ENCODE measurements at places on chromosomes 16 and 17.
A peak's percentile ranks its signal among the peaks of the same experiment; 100 is the strongest.

DNA sequence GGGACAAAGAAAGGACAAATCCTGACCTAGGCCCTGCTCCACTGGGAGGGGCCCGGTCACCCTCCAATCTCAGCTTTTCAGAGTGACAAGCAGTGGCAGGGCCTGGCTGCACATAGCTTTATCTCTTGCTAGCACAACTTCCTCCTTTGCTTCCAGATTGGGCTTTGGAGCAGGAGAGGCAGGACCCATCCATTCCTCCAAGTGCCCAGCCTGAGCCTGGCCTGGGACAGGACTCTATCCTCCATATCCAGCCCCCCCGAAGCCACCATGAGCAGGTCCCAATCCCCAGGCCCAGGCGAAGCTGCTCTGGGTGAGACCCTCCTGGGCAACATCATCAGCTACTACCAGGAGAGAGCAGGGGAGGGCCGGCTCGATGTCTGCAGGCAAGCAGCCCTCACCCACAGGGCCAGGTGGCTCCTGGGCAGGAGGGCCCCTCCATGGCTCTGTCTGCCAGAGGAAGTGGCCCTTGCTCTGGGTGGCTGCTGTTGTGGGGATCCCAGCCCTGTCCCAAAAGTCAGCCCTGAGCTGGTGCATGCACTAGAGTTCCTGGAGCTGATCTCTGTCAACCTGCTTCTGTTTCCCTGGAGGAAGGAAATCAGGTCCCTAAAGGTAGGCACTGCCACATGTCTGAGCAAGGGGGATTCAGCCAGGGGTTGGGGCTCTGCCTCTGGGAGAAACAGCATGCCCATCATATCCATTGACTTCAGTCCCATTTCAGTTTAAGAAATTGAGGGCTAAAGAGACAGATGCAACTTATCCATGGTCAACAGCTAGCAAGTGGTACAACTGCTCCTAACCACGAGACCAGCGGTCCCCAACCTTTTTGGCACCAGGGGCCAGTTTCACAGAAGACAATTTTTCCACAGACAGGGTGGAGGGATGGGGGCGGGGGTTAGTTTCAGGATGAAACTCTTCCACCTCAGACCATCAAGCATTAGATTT, 58.9 kb downstream of the TK2 start:
- no peak for DNase-seq

GRCh38 chr17:4500191-4500571, 1.5 kb downstream of the SPNS2 start:
- no peak for DNase-seq

- DNase-seq = no peak
These were observed 14.0 kb upstream of the COTL1 start for GRCh38 chr16:84631886-84632285.

- no peak for DNase-seq
These were observed 9.3 kb upstream of the TNFRSF17 start for GRCh38 chr16:11955713-11956123.

DNA sequence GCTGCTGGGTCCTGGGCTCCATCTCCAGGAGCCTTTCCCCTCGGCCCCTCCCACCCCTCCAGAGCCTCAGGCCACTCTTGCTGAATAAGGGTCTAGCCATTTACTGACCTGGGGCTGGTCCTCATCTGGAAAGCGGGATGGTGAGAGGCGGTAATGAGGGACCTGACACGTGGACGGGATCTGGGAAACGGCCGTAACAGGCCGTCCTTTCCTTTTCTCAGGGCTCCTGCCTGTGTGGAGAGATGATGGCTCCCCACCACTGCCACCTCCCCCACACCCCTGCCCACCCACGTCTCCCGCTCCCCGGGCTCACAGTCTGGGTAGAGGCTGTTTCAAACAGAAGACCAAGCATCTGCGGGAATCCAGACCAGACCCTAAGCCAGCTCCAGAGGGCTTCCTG, 20.6 kb upstream of the KCNJ12 start:
- no peak for DNase-seq

- DNase-seq = no peak
These were observed at the start of gene DLX3 for GRCh38 chr17:49995055-49995738. TSS of gene DLX3 (minus strand) at chr17:49995224. CDS start at chr17:49994998, 226 bp downstream.

- DNase-seq = peak; percentile 31
These were observed 12.5 kb downstream of the SAMD14 start for GRCh38 chr17:50117202-50118051.

- DNase-seq = no peak
These were observed 21.1 kb upstream of the NUP93 start for GRCh38 chr16:56708525-56709442.

- DNase-seq = no peak
These were observed 23.3 kb downstream of the TMEM100 start for GRCh38 chr17:55699181-55699860.

DNA sequence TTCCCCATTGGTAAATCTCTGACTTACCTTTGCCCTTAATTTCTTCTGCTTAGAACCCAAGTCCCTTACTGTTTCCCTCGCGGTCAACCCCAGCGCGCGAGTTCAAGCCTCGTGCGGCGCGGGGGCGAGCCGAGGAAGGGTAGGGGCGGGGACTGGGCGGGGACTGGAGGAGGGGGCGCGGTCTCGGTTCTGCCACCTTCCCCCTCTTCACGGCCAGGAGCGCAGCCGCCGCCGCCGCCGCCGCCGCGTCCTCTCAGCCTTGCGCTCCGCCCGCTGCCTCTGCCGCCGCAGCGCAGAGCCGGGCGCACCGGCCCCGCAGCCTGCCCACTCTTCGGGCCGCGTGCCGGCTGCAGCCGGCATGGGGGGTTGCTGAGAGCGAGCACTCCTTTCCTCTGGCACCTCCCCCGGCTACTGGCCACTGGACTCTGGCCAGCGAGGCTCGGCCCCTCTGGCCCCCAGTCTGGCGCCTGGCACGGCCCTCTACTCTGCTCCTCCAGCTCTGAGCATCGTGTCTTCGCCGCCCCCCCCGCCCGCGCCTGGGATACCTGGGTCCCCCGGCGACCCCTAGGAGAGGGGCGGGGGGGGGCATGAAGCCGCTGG, at the start of gene RAPGEFL1:
RAPGEFL1 (plus strand) TSS at position 196 of the 600 bp plus-strand sequence; CDS start at position 588, 392 bp downstream.
- DNase-seq = peak; percentile 73

DNA sequence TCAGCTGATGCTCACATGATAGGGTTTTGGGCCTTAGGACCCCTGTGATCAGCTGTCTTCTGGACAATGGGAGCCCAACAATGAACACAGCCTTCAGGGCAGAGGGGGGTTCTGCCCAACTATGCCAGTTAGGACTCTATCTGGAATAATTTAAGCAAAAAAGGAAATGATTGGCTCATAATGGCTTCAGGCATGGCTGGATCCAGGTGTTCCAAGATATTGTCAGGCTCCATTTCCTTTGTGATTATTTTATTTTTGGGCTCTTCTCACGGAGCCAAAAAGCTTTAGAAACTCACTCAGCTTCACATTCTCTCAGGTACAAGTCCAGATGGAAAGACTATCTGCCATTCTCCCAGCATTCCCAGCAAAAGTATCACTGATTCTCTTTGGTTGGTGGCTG, 2.9 kb upstream of the MT2A start:
- no peak for DNase-seq

GRCh38 chr16:89137666-89138512, 33.7 kb upstream of the CDH15 start:
- no peak for DNase-seq

- DNase-seq = no peak
These were observed 40.6 kb upstream of the XYLT1 start for GRCh38 chr16:17511340-17511739.

DNA sequence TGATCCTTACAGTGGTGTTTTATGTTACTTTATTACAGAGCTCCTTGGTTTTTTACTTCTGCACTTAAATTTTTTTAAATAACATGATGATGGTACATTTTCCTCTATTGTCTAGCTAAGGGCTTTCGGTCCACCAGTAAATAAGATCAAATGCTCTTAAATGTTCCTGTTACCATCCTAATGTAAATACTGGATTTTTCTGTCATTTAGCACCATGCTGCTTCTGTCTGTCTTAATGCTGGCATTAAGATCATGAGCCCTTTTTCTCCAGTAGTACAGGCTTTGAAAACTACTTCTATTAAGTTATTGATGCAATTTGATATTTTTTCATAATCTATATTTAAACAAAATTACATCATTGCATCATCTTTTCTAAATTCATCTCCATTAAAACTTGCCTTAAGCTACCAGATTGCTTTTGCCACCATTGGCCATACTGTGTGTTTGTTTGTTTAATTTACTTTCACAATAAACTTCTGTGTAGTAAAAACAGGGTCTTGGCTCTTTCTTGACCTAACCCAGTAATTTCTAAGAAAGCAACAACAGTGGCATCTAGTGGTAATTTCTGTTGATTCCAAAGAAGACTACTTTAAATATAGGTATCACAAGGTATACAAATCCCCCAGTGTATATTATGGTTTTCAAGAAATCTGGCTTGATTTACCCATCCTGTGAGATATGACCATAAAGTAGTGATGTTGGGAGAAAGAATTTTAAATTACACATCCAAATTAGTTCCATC, 9.0 kb upstream of the PHAF1 start:
- DNase-seq = no peak

GRCh38 chr17:10757647-10758046, 27.8 kb upstream of the TMEM220 start:
- no peak for DNase-seq

- no peak for DNase-seq
These were observed 13.4 kb upstream of the CD300A start for GRCh38 chr17:74452841-74453661.

GRCh38 chr17:79212149-79213087, 137.8 kb downstream of the ENGASE start:
- no peak for DNase-seq

GRCh38 chr16:27851586-27851985, 211.9 kb downstream of the GSG1L start:
- DNase-seq = no peak

DNA sequence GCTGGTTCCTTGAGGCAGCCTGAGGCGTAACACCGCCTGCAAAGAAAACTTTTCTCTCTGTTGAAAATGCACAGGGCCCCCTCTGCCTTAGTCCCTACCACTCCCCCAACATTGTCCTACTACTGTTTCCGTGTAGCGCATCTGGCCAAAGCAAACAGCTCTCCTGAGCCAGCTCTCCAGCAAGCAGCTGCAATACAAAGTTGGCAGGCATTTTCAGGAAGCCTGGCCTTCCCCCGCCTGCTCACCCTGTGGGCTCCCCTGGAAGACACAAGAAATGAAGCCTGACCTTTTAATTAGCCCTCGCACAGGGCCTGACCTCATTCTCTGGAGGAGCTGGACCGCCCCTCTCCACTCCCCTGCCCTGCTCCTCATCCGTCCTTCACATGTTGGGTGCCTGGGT, 66.7 kb downstream of the SOX9 start:
- no peak for DNase-seq

DNA sequence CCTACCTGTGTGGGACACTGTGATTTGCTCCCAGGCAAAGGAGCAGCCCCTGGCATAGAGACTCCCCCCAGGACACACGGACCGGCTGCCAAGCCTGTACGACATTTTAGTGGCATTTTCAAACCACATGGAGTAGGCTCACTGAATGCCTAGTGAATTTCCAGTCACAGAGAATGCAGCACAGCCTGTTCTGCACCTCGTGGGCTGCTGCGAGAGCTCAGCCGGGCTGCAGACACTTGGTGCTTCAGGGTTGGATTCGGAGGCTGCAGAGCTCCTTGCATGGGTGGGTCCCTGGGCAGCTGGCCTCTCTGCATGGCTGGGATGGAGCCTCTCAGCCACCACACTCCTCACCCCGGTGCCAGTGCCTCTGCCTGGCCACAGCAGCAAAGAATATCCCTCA, 51.2 kb upstream of the HNF1B start:
- no peak for DNase-seq

GRCh38 chr16:424623-425081, 797 bp upstream of the RAB11FIP3 start:
- no peak for DNase-seq

DNA sequence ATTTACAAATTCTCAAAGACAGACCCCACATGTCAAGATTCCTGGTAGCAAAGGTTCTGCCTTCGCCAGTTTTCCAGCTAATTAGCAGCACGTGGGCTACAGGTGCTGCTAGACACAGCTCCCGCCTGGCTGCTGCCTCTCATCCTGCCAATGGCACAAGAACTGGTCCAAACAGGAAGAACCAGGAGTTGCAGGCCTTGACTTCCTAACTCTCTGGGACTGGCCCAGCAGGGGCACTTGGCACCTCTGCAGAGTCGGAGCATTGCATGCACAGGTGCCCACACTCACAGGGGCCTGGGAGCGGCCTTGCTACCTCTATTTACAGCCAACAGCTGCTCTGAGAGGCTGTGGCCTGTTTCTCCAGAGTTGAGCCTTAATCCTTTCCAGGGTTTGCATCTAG, 39.6 kb downstream of the TK2 start:
- no peak for DNase-seq

GRCh38 chr16:12099451-12100123, 123.1 kb downstream of the SNX29 start:
- DNase-seq = no peak

GRCh38 chr17:74522381-74523105, 8.7 kb downstream of the CD300LB start:
- DNase-seq = no peak

DNA sequence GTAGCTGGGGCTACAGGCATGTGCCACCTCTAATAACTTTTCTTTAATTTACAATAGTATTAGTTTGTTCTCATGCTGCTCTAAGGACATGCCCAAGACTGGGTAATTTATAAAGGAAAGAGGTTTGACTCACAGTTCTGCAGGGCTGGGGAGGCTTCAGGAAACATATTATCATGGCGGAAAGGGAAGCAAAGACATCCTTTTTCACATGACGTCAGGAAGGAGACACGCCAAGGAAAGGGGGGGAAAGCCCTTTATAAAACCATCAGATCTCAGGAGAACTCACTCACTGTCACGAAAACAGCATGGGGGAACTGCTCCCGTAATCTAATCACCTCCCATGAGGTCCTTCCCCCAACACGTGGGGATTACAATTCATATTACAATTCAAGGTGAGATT, 18.3 kb downstream of the IL4R start:
- DNase-seq = no peak

DNA sequence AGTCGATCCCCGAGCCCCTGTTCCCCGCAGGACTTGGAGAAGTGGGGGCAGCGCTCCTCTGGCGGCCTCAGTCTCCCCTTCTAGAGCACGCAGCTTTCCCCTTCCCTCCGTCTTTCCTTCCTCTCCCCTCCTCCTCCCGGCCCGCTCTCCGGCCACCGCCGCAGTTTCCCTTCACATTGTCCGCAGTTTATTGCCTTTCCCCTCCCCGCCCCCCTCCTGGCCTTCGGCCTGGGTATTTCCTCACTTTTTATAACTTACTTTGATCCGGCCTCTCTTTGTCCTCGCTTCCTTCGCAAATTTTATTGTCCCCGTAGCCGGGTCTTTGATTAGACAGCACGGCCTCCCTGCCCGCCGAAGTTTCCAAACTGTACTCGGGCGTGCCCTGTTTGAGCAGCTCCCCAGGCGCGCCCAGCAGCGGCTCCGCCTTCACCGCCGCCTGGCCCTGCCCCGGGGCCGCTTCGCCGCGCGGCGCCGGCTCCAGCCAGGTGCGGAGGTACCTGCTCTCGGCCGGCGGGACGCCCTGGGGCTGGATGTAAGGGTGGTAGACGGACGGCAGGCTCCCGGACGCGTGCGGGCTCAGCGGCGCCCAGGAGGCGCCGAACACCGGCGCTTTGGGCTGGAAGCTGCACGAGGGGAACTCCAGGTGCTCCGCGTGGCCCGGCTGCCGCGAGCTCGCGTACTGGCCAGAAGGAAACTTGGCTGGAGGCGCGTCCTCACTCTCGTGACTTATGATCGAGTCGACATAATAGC, 488 bp downstream of the HOXB9 start:
- peak; percentile 28 for DNase-seq
